ENCODE measurements at places on chromosomes 11 and 22.

DNA sequence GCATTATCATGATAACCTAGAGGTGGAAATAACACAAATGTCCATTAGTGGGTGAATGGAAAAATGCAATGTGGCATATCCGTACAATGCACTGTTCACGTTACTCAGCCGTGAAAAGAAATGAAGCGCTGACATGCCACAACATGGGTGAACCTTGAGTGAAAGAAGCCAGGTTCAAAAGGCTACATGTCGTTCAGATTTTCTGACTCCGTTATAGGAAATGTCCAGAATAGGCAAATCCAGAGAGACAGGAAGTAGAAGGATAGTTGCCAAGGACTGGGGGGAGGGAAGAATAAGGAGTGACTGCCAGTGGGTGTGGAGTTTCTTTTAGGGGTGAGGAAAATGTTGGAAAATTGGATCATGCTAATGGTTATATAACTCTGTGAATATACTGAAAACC lies 133.8 kb downstream of the ATXN10 start:
- DNase-seq, result no peak

DNA sequence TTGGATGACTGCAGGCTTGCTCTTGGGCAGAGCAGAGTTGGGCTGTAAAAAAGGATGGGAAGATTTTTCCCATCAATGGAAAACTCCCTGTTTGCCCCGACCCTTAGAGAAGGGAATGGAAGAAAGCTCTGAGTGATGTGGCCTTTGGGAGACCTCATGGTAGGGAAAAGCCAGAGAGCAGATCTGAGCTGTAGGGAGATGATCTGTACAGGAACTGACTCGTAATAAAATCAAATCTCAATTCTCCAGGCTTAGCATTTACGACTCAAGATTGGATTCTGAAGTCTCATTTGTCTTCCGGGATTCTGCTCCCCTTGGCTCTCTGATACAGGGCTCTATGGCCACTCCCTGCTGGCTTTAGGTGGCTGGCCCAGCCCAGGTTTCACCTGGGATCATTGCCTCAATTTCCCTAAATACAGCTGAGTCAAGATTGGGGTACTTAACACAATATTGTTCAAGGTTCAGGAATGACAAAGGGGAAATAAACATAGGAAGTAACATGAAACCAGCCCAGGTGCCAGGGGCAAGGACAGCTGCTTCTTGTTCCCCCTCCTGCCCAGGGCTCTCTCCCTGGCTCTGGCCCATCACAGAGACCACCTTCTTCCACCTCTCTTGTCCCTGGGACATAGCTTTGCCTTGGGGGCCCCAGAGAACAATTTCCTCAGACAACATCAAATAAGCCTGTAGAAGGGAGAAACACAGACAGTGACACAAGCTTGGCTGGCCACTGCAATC lies 38.4 kb upstream of the THY1 start:
- no peak for DNase-seq

DNA sequence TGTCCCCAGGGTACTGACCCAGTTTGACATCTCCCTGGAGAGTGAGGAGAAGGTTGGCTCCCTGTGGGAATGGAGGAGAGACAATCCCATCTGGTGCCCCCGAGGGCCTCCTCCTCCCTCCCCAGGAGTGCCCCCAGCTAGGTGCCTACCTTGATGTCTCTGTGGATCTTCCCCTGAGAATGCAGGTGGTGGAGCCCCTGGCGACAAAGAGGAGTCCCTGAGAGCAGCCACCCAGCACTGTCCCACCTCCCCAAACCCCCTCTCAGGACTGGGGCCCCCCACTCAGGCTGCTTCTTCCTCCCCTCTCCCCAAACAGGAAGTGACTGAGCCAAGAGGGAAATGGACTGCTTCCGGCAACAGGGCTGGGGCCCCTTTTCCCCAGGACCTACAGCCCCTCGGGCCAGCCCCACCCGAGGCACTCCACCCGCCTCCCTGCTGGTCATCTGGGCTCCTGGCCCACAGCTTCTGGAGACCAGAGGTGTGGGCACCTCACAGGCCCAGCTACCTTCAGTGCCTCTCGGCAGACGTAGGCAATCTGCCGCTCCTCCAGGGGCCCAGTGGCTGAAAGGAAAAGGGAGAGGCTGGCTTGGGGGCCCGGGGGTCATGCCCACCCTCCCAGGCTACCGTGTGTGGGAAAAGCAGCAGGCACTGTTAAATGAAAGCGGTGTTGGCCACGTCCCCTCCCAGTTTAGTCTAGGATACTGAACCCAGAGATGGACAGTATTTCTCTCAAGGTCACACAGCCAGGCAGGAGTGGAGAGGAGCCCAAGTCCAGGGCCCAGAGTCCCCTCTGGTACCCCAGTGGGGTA lies 1.2 kb downstream of the MAP4K2 start:
- DNase-seq, result no peak

DNA sequence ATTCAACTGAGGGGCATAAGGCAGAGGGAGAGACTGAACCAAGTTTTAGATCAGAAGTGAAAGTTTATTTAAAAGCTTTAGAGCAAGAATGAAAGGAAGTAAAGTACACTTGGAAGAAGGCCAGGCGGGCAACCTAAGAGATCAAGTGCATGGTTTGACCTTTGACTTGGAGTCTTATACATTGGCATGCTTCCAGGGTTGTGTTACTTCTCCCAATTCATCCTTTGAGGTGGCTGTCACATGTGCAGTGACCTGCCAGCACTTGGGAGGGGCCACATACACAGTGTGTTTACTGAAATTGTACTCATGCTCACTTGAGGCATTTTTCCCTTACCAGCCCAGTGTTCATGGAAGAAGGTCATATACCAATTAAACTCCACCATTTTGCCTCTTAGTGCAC lies 30.4 kb downstream of the CYP2R1 start:
- DNase-seq, result no peak

- DNase-seq, result no peak
Measured at GRCh38 chr11:35751664-35752061, 89.1 kb downstream of the TRIM44 start.

GRCh38 chr11:81070948-81071347 lies 1630.1 kb upstream of the TENM4 start:
- no peak for DNase-seq

- DNase-seq, result no peak
Measured at GRCh38 chr22:40187389-40187788, 9.7 kb downstream of the TNRC6B start.

- DNase-seq, result no peak
Measured at GRCh38 chr22:37979782-37980181, 4.6 kb downstream of the SOX10 start.

- peak; percentile 75 for DNase-seq
Measured at GRCh38 chr11:117511483-117511930, 183.9 kb downstream of the CEP164 start.

- DNase-seq, result no peak
Measured at GRCh38 chr11:19429108-19429760, 188.5 kb upstream of the E2F8 start.

DNA sequence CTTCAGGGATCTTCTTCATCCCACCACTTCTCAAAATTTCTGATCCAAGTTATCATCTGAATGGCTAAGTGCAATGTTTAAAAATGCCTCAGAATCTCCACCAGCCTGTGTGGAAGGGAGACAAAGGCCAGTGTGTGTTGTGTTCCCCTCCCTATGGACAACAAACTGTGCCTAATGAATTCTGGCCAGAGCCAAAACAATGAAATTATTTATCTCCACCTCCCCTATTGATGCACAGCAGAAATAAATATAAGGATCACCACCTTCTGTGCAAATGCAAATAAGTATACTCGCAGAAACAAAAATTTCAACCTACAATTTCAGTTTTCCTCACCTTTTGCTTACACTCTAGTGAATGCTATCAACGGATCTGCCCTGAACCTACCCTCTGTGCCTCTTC lies 75.8 kb downstream of the GAB2 start:
- DNase-seq, result no peak

Measured in cerebellar cortex (tissue), 1 donor.